ENCODE measurements at places on chromosomes 12 and 14. TPM values are rescaled to one million over a fixed set of nuclear protein-coding genes. Genes with fewer than 3 reads are reported as not detected.
A peak's percentile ranks its signal among the peaks of the same experiment; 100 is the strongest.

- DNase-seq = no peak
Measured at GRCh38 chr12:10967409-10967808, 19.3 kb downstream of the TAS2R50 start.

PTPRO gene
- 0.63 TPM for polyA plus RNA-seq

DNA sequence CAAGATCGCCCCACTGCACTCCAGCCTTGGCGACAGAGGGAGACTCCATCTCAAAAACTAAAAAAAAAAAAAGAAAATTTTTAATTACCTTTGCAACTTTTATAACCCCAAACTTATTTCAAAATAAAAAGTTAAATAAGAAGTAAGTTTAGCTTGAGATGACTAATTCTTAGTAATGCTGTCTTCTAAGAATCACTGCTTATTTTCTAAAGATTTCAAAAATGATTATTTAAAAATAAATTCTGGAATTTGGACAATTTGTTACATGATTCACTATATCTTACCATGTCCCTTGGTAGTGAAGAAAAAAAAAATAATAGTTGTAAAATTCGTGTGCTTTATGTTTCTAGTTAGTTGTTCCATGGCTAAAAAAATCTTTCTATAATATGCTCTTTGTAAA, 11.6 kb upstream of the HECTD1 start:
- no peak for DNase-seq

GRCh38 chr14:62162998-62163589, 400.9 kb downstream of the SNAPC1 start:
- DNase-seq = peak; percentile 24

- no peak for DNase-seq
Measured at GRCh38 chr14:37625597-37626595, 30.5 kb downstream of the TTC6 start.

DNA sequence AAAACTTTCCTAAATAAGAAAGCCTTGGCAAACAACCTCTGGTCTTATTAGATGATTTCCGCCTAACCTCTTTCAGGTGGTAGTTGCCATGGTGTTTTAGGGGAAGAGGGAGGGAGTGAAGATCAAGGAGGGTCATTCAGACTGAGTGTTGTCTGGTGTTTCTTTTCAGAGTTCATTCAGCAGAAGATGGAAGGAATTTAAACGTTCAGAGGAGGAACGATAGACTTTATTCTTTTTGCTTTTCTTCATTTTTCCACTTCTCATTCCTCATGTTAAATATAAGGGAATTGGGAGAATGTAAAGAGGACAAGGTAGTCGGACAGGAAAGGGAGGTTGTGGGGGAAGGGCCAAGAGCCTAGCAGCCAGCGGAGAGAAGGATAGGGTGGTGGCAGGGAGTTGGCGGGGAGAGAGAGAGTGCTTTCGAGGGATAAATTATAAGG, 17.4 kb upstream of the SALL2 start:
- no peak for DNase-seq

KERA gene
- polyA plus RNA-seq = 38.1 TPM

- DNase-seq = no peak
Measured at GRCh38 chr14:61233436-61233956, 47.6 kb downstream of the TMEM30B start.
